Chondrocyte (in vitro differentiated cells): ENCODE measurements at places on chromosomes 4 and X. TPM values are rescaled to one million over a fixed set of nuclear protein-coding genes. Genes with fewer than 3 reads are reported as not detected.

- DNase-seq = no peak
Observed at GRCh38 chr4:57077550-57078343, 32.4 kb downstream of the IGFBP7 start.

DNA sequence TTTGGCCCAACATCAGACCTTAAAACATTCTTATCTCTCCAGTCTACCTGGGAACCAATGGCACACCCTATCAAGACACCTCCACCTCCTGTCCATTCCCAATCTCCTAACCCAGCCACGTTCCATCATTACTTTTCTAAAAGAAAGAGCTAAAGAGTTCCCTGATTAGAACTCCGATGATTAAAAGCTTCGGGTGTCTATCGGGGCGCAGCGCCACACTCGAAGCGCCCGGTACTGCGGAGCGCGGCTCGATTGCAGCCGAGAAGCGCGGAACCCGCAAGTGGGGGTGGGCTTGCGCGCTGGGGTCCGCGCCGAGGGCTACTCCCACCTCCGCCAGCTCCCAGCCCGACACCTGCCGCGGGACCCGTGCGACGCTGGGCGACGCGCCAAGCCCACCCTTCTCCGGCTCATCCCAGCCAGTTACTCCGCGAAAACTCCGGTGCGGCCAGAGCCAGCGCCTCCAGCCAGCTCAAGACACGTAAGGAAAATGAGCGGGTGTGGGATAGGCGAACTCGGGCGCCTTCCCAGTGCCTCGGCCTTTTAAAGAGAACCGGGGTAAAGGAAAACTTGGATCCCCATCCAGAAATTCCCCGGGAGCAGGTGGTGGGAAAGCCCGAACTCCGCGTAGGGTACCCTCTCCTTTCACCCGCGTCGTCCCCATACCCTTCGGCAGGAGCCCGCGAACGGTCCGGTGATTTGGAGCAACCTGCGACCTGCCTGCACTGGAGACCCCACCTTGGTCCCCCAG is 593 bp downstream of the NPY1R start:
- DNase-seq = no peak

DUSP9 gene
- 0.13 to 0.77 TPM in 2 of 3 replicates, not detected in the other for total RNA-seq

DNA sequence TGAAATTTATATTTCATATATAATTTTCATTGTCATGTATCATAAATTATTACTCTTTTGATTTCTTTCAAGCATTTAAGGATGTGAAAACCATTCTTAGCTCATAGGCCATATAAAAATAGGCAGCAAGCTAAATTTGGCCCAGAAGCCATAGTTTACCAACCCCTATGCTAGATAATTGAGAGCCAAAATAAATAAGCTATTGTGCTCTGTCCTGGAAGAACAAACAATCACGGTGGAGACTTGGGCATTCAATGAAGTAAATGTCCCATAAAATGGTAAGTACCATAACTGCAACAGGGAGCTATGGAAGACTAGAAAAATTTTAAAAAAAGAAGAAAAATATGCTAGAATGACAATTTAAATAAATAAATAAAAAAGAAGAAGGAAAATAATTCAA is 60.9 kb upstream of the PACRGL start:
- DNase-seq = no peak

DNA sequence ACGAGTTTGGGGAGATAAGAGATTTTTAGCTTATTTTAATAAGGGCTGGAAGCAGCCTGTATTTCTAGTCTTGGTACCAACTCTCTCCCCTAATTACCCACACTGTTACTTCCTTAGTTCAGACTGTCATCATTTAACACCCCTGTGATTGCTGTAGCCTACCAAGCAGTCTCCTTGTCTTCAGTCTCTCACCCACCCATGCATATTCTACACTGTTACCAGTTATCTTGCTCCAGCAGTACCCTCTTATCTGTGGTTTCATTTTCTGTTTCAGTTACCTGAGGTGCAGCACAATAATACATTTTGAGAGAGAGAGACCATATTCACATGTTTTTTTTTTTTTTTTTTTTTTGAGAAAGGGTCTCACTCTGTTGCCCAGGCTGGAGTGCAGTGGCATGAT is 80.2 kb downstream of the DIAPH2 start:
- DNase-seq = no peak

GRCh38 chr4:7060346-7061150 is 7.3 kb downstream of the GRPEL1 start:
- DNase-seq = no peak

DNA sequence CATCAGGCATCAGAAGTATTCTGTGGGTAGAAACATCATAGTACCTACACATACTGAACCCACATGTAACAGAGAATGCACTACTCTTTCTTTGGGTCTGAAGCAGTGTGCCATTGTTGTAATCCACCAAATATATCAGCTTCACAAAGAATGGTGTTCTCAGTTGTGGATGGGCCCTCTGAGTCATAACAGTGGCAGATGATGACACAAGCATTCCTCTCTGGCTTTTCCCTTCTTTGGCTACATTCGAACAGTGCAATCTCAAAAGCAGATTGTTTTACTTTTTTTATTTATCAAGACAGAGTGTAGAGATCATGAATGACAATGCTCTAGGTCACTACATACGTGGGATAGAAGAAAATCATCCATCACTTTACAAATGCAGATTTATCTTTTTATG is 247.2 kb upstream of the EPHA5 start:
- DNase-seq = no peak

GRCh38 chr4:95548738-95549245 is at the start of gene UNC5C:
UNC5C (minus strand) TSS chr4:95548973.
- no peak for DNase-seq

DNA sequence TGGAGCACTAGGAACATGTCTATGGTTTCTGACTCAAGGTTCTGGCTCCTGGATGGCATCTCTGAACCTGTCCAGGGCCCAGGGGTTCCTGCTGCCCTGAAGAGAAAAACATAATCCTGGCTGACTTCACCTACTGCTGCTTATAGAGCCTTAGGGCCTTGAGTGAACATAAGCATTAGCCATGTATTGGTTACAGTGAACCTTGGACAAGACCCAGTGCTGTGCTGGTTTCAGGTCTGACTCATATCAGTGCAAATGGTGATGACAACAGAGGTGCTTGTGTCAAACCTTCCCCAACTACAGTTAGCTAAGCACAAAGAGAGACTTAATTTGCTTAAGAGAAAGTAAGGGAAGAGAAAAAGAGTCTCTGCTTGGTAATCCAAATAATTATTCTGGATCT is 1047.2 kb downstream of the GLUD2 start:
- DNase-seq = no peak

TLR7 gene
- total RNA-seq = not detected in 3 replicates

GRCh38 chr4:17726911-17727310 is 54.5 kb downstream of the FAM184B start:
- no peak for DNase-seq

GRCh38 chr4:142243255-142243654 is 602.8 kb downstream of the INPP4B start:
- DNase-seq = no peak

- DNase-seq = no peak
Observed at GRCh38 chrX:48465336-48465933, 4.6 kb downstream of the SLC38A5 start.

CLNK gene
- not detected in 3 replicates for total RNA-seq
